HCT116 (cell line): ENCODE measurements at places on chromosomes 5 and 9. TPM values are rescaled to one million over a fixed set of nuclear protein-coding genes. Genes with fewer than 3 reads are reported as not detected.

LCN2 gene
- total RNA-seq: 9.2 TPM

PCDHB5 gene
- total RNA-seq: not detected

DNA sequence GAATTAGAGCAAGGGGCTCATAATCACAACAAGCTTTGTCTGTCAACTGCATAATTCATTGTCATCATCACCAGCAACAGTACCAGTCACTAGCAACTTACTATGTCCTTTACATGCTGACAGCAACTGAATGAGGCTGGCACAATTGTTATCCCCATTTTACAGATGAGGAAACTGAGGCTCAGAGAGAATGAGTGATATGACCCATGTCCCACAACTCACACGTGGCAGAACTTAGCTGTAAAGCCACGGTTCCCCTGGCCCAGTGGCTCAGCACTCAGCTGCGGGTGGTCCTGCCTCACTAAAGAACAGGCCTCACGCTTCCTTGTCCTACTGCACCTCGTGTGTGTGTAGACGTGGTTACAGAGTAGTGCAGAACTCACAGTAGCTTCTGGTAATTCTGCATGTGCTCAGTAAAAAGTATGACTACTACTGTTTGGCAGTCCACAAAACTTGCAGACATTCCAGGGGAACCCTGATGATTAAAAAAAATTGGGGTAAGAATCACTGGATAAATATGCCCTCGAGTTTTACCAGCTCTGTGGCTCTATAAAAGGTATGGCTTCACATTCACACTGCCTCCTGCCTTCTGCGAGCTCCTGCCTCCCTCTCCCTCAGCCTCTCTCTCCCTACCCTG, 30.2 kb downstream of the AFAP1L1 start:
- DNase-seq: no peak

- no peak for DNase-seq
Measured at GRCh38 chr5:115363879-115364278, 67.4 kb upstream of the CCDC112 start.

GRCh38 chr9:124346347-124347163, 68.7 kb downstream of the PSMB7 start:
- DNase-seq: no peak

- no peak for DNase-seq
Measured at GRCh38 chr5:140324617-140325241, 21.7 kb downstream of the HBEGF start.

DNA sequence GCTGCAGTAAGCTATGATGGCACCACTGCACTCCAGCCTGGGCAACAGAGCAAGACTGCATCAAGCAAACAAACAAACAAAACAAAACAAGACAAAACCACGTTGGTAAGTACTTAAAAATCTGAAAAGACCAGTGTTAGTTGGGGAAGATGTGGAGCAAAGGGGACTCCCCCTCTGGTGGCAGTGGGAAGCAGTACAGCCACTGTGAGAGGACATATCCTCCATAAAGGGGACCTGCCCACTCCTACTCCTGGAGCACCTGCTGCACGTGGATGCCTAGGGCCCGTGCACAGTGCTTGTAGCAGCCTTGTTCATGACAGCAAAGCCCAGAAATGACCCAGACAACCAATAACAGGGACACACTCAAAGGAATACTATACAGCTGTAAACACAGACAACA, 17.0 kb upstream of the IPPK start:
- no peak for DNase-seq
